ENCODE measurements at places on chromosomes 1 and 21. TPM values are rescaled to one million over a fixed set of nuclear protein-coding genes. Genes with fewer than 3 reads are reported as not detected.

DNA sequence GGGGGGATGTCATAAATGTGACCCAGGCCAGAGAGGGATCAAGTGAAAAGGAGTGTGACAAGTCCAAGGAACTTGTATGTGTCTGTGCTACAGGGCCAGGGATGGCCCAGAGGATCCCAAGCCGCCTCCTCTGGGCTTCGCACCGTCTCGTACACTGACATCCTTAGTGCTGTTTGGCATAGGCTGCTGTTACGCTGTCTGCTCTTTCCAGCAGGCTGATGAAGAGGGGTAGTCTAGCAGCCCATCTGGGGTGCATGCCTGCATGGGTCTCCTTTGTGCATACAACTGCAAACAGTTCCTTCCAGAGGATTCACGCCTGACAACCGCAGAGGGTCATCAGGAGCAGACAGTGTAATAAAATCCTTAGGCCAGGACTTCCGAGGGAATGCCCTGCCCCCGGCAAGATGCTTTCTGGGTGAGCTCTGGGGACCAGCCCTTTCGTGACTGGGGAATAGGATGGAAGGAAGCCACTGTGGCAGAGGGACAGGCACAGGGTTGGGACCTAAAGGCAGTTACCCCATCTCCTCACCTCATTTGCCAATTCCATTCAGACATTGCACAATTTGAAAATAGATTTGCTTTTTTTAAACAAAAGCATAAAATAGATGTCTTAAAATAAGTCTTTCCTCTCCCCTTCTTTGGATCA lies 6.3 kb upstream of the GOLT1A start:
- no peak for DNase-seq

DNA sequence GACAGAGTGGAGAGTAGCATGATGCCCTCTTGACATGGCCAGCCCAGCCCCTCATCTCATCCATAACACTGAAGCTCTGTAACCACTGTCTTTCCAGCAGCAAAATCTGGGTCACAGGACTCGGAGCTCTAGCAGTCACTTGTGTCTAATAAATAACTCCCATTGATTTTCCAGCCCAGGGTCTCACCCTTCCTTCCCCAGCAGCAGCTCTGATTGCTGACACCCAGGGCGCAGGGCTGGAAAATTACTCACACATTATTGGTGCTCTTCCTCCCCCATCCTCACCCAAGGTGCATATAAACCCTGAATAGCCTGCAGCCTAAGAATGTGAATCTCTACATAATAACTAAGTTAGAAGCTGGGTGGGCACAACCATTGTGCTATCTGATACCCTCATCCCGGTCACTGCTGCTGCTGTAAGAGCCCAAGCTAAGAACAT lies 21.1 kb upstream of the OR10J5 start:
- DNase-seq = no peak

DNA sequence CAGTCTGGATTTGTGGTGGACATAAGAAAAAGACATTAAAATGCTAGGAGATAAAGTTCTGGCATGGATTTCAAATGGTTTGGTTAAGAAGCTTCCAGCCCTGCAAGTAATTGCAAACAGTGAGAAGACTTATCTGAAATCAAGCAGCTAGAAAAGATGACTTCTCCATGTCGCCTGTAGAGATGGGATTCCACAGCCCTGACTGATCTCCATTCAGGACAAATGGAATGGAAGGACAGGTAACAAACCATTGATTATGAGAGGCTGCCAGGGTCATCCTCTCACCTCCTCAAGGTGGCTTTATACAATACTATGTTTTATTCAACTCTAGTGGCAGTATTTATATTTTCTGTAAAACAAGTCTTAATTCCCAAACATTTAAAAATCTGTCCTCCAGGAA lies 237.9 kb downstream of the HLX start:
- no peak for DNase-seq

DNA sequence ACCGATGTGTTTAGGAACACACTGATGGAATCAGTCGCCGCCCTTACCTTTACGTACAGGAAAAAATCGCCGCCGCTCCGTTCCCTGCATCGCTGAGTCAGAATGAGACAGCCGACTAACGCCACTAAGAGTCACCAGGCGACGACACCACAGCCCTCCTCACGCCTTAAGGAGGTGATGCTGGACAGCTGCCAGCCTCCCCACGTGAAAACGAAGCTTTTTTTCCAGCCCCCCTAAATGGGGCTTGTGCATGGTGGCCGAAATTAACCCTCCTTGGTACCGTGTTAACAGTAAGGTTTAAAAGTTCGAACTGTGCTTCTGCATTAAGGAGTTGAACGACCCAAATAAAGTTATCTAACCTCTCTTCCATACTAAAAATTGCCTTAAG lies 511 bp downstream of the DNTTIP2 start:
- DNase-seq = peak; percentile 56

DNA sequence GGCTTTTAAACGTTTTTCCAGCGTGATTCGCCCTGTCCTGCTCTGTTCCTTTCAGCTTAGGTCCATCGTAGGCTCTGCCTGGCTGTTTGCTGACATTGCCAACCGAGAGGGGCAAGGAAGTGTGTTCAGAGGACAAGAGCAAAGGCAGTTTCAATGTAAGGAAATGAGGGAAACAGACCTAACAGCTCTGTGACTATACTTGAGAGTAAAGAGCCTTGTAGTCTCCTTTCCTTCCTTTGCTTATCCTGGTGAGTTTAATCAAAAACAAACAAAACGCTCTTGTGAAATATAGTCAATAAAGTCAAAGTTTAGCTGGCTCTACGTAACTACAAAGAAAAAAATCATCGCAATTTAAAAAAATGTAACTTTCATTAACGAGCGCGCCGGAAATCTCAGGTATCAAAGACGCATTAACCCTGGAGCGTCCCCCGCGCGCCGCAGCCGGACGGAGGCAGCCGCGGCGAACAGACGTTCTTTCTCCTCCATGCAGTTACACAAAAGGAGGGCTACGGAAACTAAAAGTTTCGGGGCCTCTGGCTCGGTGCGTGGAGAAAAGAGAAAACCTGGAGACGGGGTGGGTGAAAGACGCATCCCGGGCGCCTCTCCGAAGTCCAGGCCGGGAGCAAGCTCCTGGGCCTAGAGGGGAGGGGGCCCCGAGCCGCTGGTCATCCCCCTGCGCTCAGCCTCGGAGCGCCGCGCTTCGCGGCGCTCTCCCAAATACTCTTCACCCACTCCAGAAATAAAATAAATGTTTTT lies 617 bp upstream of the ADGRL2 start:
- DNase-seq = no peak

GRCh38 chr21:39660191-39660980 lies 47.6 kb downstream of the B3GALT5 start:
- no peak for DNase-seq

DNA sequence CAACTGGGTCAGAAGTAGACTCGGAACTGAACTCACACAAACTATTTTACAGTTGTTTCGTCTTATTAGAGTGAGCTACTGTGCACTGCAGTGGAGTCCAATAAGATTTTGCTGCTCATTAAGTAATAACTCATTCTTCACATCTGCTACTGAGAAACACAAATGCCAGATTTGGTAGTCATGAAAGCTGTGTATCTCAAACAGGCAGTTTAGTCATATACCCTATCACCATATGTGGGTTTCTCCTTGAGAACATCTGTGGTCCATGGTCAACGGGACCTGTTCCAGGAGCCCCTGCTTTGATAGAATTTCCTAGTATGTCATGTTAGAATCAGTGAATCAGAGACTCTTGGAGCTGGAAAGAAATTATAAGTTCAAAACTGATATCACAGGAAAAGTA lies 60.4 kb downstream of the ALG14 start:
- DNase-seq = no peak

DNA sequence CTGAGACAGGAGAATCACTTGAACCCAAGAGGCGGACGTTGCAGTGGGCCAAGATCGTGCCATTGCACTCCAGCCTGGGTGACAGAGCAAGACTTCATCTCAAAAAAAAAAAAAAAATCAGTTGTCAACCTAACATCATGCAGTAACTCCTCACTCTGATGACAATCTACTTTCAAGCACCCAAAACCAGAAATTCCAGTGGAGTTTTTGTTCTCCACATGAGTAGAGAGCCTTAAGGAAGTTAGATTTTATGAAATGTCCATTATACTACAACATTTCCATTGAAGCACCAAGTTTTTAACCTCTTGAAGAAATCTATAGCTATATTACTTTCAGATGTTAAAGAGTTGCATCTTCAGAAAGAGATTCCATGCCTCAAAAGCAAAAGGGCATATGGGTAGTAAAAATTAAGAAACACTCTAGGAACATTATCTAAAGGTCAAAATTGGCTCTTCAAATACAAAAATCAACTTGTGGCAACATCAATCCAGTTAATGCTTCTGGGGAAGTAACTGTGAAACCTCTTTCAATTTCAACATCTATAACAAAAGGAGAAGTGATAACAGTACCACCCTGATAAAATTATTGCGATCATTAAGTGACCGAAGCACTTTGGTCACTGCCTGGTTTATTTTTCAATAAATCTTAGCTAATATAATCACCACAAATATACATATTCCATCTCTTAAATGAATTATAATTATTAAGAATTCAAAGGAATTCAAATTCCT lies 7.7 kb downstream of the LPGAT1 start:
- no peak for DNase-seq

GRCh38 chr1:166273618-166274017 lies 106.8 kb upstream of the FAM78B start:
- no peak for DNase-seq

DNA sequence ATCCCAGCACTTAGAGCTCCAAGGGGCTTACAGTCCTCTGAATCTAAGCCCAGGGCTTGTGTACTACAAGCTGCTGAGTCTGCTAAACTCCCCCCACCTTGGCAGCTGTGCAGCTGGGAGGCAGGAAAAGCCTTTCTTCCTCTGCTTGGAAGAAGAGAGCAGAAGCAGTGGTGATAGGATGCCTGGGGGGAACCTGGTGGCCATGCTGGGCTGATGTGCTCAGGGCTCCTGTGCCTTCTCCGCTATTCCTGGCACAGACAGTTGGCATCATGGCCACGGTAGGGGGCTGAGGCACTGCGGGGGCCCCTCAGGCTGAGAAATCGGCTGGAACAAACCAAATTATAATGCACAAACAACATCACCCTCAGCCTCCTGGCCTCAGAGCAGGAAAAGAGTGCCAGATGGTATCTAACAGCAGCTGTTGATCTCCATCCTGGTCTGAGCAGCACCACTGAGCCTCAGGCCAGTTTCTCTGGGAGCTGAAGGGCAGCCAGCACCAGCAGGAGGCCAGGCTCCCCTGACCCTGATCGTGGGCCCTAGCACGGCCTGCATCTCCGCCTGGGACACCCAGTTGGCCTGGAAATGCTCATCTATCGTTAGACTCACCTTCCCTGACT lies 35.8 kb downstream of the ECE1 start:
- DNase-seq = no peak

- DNase-seq = no peak
Measured at GRCh38 chr21:43911015-43911934, 46.3 kb downstream of the AGPAT3 start.

- DNase-seq = no peak
Measured at GRCh38 chr21:29235714-29236197, 63.0 kb upstream of the BACH1 start.

- DNase-seq = no peak
Measured at GRCh38 chr1:109765896-109766615, 2.3 kb upstream of the EPS8L3 start.

- DNase-seq = no peak
Measured at GRCh38 chr1:94866164-94866807, 46.1 kb downstream of the SLC44A3 start.

- no peak for DNase-seq
Measured at GRCh38 chr1:102891868-102892625, 216.3 kb downstream of the COL11A1 start.

GRCh38 chr1:182101415-182102042 lies 40.0 kb upstream of the ZNF648 start:
- no peak for DNase-seq

DNA sequence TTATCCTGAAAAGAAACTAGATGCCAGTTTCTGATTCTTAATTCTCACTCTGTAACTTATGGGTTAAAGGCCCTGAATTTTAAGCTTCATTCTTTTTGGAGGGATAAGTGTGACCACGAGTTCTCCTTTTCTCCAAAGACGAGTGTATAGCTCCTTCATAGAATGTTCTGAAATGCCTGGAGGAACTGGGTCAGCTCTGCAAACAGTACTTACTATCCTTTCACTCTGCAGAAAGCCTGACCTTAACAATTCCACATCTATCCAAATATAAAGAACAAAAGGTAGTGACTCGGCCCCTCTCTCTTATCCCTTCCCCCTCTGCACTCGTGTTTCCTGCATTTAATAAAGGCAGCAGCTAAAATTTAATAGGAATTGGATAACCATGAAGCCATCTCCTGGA lies 150.5 kb downstream of the LYPLAL1 start:
- no peak for DNase-seq

DNA sequence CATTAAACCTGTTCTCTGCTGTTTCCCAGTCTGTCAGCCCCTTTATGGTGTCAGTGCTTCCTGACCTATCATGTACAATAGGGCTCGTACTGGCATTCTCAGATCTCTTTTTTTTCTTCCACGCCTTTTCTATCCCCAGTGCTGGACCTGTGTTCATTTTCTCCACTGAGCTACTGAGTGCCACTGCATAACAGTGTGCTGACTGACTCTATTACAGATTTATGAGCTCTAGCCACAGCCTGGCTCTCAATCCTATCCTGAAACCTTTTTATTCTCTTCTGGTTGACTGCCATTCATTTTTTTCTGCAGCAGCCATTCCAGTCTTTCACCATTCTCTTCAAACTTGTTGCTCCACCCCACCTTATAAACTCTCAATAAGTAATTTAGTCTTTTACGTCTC lies 59.6 kb upstream of the MACF1 start:
- DNase-seq = no peak

DNA sequence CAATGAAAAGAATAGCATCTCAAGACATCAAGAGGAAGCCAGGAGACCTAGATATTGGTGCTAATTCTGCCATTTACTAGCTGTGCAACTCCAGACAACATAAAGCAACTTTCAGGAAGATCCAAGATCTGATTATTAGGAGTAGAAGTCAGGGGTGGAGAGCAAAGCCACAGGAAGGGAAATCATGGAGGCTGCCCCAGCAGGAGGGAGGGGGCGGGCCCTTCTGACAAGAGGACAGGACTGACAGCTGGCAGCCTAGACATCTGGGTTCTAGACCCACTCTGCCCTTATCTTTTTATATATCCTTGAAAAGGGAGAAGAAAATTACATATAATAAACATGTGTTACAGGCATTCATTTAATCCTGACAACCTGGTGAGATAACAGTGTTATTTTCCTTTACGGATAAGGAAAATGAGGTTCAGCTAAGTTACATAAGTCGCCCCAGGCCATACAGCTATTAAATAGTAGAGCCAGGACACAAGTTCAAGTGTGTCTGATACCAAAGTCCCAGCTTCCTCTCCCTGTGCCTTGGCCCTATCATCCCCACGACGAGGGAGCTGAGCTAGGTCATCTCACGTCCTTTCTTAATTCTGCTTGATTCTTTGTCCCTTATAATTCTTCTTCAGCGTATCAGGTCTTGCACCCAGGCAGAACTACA lies 46.6 kb downstream of the ARHGEF11 start:
- no peak for DNase-seq

GRCh38 chr1:180198196-180198595 lies 31.9 kb upstream of the LHX4 start:
- DNase-seq = no peak

Gene SH3BGR
- total RNA-seq = 1.6 TPM

Gene SLAMF6
- 25.1 TPM for total RNA-seq

Gene LORICRIN
- total RNA-seq = not detected

Gene RIMS3
- 5.4 TPM for total RNA-seq

Gene SELENBP1
- not detected for total RNA-seq

Gene ATP8B2
- 135 TPM for total RNA-seq

Gene MATN1
- total RNA-seq = not detected

Gene ABCG1
- 10.2 TPM for total RNA-seq

Gene DNASE2B
- not detected for total RNA-seq

Gene DIRAS3
- not detected for total RNA-seq

Gene IFI44L
- total RNA-seq = 358 TPM

Gene CR1
- total RNA-seq = 0.25 TPM

Gene LIN28A
- not detected for total RNA-seq

Gene KCNE2
- total RNA-seq = not detected

Gene ANP32E
- total RNA-seq = 164 TPM

Gene IKBKE
- total RNA-seq = 85.1 TPM

All from activated CD4-positive, alpha-beta T cell treated with anti-CD3 and anti-CD28 coated beads, Interleukin-2, amount 10 ng/mL, durations not matched to agents 7 days and 5 days (primary cell).